Omental fat pad (tissue), 4 donors: ENCODE measurements at places on chromosomes 5 and 9.

DNA sequence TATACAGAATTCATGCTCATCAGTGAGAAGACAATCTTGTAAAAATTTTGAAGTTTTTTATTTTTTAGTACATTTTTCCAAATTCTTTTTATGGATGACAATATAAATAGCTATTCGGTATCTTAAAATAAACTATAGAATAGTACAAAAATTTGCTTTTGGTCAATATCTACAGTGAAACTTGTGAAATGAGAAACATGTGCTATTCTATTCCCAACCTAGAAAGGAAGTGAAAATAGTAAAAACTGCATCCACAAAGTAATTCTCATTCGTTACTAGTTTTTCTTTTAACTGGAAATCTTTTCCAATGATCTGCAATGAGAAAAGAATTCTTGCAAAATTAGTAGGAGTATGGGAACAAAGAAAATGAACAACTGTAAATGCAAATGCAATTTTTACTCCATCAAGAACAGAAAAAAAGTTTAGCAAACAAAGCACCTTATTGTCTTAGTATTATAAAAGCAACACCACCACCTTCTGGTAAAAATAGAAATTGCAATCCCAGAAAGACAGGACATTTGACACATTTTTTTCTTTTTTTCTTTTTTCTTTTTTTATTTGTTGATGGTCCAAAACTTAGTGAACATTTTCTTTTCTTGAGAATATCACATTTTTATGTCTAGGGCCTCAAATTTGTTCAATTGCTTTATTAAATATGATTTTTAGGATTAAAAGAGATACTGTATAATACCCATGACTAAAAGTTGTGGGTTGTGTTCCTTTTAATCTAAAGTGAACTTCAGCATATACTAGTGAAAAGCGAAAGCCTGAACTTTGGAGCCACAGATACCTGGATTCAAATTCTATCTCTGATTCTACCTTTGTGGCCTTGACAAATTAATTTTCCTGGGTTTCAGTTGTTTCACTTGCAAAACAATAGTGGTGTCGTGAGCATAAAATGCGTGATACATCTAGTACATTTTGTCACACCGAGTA, 72.3 kb downstream of the SLCO4C1 start:
- DNase-seq, result no peak

- no peak for DNase-seq
Measured at GRCh38 chr9:95270790-95271189, 46.7 kb downstream of the FANCC start.

DNA sequence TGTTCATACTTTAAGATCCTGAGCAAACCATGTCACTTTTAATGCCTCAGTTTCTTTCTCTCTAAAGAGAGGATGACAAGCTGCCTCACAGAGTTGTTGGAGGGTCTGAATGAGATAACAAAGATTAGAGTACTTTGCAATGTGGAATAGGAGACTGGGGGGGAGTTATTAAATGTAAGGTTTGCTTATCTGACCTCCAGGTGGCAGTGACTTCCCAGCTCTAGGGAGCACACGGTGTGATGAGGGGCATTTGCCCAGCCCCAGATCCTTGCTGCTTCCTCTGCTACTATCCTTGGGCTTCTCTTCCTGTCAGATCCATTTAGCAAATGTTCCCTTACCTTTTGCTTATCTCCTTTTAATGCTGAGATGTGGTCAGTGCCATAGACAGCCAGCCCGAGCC, 30.7 kb downstream of the ENHO start:
- DNase-seq, result no peak

GRCh38 chr5:119451561-119451960, 736 bp upstream of the HSD17B4 start:
- no peak for DNase-seq

DNA sequence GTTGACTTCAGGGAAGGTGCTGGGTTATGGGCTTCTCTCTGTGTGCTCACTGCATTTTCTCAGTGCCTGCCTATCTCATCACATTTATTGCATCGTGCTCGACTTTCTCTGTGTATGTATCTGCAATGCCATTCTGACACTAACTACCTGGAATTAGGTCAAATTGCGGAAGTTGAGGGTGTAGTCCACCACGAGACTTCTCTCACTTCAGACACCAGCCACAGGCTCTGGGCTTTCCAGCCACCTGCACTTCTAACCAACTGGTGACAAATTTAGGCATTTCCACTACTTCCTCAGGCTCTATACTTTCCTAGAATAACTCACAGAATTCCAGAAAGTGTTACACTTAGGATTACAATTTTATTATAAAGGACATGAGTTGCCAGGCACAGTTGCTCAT, 188.6 kb upstream of the ZNF608 start:
- no peak for DNase-seq

DNA sequence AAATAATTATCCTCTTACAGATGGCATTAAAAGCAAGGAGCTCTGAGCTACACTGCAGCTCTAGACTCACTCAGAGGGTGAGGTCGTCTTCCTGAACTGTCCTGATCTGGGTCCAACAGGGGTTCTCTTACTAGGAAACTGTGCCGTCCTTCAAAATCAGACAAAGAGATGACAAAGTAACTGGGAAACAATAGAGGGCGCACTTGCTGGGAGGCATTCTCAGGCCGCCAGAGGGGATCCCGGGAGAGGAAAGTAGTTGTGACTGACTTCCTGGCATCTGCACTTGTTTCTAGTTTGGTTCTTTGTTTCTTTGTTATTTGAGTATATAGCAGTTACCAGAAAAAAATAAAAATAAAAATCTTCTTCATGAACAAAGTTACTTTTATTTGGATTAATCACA, 142.9 kb upstream of the MSX2 start:
- no peak for DNase-seq

DNA sequence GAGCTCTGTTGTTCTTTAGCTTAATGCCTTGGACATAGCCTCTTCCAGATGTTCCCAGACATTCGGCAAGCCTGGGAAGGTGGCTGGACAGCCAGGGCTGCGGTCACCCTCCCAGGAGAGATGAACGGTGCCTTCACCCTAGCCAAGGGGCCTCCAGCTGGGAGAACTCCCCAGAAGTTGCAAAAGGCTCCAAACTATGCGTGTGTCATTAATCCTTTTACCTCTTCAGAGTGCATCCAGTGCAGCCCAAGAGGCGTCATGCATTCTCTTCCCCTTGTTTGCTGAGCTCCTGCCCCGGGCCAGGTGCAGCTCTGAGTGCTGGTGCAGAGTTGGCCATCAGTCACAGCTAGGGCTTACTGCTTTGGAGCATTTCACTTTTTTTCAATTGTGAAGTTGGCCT, 22.8 kb downstream of the HMCN2 start:
- DNase-seq, result no peak

GRCh38 chr9:36315283-36315682, 57.0 kb upstream of the GNE start:
- no peak for DNase-seq

DNA sequence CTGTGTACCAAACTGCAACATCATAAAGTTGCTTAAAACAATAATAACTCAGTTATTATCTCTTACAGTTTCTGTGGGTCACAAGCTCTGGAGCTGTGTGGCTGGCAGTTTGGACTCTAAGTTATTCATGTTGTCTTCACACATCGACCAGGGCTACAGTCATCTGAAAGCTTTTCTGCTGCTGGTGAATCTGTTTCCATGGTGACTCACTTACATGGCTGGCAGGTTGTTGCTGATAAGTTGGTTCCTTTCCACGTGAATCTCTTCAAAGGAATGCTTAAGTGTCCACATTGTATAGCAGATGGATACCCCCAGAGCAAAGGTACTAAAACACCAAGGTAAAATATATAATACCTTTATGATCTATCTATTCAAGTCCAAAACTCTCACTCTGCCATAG, 44.8 kb upstream of the CYLC2 start:
- no peak for DNase-seq

DNA sequence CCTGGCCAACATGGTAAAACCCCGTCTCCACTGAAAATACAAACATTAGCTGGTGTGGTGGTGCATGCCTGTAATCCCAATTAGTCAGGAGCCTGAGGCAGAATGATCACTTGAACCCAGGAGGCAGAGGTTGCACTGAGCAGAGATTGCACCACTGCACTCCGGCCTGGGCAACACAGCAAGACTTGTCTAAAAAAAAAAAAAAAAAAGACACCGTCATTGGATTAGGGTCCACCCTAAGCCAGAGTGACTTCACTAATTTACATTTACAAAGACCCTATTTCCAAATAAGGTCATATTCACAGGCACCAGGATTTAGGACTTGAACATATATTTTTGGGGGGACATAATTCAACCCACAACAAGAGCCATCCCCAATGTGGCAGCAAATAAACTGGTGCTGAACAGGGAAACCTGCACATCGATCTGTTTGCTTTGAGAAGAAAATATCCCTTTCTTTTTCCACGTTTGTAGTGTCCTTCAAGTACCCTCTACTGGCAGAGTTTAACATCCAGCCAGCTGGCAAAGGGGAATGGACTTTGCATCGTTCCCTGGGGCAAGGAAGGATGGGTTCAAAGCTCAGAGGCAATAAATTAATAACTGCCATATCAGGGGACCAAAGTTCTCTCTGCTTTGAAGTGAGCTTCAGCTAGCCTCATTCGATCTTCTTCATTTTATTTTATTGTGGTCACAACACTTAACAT, 3.7 kb upstream of the DNAJC25 start:
- no peak for DNase-seq

DNA sequence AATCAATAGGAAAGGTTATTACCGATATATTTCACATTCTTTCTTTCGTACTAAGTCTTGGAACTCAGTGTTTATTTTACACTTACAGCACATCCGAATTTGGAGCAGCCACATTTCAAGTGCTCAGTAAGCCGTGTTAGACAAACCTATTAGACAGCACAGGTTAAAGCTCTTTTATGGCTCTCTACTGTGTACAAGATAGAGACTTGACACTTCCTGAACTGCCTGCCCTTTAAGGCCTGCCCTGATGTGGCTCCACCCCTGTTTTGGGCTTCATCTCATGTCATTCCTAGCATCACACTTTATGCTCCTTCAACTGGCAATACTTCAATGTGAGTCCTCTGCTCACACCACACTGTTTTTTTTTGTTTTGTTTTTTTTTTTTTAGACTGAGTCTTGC, 23.5 kb upstream of the SUSD1 start:
- DNase-seq, result no peak

DNA sequence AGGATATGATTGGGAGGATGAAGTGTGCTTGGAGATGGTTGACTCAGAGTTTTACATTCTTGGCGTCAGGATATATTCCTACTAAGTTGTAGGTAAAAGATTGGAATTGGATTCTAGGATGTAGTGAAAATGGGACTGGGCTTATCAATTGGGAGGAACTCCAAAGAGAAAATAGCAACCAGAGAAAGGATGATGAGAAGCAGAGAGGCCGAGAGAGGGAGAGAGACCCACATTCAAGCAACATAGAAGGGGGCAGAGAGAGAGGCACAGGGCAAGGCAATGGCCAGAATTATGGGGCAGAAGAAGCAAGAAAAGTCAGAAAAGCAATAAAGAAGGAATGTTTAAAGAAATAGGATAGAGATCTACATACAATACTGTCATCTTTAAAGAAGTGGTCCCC, 217.9 kb upstream of the ACTBL2 start:
- DNase-seq, result no peak

DNA sequence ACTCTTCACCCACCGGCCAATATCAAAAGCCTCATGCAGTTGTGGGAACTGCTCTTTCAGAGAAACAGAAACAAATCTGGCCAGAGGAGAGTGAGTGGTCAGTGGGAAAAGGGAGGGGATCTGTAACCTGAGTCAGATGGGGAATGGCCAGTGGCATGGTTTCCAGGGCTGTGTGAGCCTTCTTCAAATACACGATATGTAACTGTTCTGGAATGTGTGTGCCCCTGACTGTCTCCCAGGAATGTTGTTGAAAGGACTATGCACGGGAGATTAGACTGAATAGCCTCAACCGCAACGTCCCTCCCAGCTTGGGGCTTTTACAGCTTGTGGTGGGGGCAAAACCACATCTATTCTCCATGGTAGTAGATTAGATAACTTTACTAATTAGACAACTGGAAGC, 60.8 kb downstream of the SH3TC2 start:
- no peak for DNase-seq

- no peak for DNase-seq
Measured at GRCh38 chr5:147554261-147554817, 44.5 kb upstream of the DPYSL3 start.

GRCh38 chr9:35110327-35110761, 5.3 kb downstream of the ATOSB start:
- DNase-seq, result no peak

DNA sequence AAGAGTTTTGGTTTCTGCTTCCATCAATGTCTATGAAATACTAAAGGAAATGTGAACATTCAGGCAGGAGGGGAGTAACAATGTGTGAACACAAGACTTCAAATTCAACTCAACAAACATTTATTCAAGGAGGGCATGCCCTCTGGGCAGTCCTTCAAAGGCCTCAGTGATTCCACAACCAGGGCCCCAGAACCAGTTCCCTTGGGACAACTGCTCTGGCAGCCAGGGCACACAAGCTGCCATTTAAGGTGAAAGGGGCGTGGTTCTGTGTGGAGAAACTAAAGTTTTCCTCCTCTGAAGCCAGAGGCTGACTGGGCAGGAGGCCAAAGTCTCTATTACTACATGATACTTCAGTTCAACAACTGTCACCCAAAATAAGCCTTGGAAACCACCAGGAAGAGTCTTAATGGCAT, 3.2 kb downstream of the RBM18 start:
- peak; percentile 36 for DNase-seq

- DNase-seq, result no peak
Measured at GRCh38 chr9:81103597-81104471, 585.5 kb downstream of the TLE1 start.

DNA sequence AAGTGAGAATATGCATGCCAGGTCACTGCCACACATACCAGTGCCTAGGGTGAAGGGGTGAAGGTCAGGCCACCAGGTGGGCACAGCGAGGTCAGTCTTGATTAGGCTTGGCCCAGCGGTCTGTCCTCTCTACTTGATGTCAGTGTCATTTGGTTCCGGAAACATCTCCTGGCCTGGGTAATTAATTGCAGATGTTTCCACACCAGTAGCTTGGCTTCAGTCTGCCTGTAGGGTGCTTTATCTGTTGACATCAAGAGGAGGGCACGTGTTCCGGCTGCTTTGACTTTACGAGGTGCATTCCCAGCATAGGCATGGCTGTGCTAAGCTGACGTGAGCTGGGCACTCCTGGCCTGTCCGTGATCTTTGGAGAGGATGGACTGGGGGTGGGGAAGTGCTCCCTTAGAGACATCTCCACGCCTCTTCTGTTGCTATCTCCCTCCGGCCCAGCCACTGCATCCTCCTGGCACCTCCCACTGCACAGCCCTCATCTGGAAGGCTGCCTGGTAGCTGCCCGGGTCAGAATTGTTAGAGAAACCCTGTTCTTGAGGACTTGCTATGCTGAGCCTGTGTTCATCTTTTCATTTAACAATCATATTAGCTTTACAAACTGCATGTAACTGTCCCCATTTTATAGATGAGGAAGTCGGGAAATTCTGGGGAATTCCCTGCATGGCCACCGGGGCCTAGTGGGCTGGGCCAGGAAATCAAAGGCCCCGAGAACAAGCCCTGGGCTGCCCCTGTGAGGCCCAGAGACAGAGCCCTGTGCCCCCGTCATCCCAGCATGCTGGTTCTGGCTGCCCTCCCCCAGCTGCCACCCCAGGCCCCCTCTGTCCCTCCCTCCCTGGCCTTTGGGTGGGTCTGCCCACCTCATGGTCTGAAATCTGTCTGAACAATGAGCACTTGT, 29.1 kb downstream of the JADE2 start:
- DNase-seq, result no peak

- no peak for DNase-seq
Measured at GRCh38 chr5:171450423-171451331, 31.2 kb downstream of the FGF18 start.
